ENCODE measurements at places on chromosomes 6 and 20.

DNA sequence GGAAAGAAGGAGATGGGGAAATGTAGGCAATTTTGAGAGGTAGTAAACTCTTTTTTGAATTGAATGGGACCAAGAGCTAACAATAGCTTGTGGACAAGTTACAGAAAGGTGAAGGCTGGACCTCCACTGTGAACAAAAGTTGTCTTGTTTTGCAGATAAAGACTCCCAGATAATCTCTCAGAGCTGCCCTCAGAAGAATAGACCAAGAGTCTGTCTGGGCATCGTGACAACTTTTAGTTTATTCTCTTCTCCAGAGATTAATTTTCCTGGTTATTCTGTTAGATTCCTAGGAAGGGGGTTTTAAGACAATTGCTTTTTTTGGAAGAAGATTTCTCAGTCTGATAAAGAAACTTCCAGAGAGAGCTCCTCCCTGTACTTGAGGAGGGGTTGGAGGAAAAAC, 161.9 kb downstream of the COL19A1 start:
- DNase-seq = no peak

DNA sequence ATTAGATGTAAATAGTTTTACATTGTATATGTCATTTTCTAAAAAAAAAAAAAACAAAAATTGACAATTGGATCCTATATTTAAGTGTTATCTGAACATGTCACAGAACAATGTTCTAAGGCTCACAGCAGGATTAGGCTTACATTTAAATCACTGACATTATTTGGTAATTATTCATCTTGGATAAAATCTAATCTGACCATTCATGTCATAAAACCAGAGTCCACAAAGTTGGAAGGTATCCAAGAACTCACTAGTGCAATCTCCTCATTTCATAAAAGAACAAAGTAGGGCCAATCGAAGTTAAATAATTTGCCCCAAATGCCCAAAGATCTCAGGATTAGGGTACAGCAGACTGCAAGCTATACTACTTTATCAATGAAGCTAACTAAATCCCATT, 73.0 kb downstream of the PDSS2 start:
- DNase-seq = peak; percentile 11

DNA sequence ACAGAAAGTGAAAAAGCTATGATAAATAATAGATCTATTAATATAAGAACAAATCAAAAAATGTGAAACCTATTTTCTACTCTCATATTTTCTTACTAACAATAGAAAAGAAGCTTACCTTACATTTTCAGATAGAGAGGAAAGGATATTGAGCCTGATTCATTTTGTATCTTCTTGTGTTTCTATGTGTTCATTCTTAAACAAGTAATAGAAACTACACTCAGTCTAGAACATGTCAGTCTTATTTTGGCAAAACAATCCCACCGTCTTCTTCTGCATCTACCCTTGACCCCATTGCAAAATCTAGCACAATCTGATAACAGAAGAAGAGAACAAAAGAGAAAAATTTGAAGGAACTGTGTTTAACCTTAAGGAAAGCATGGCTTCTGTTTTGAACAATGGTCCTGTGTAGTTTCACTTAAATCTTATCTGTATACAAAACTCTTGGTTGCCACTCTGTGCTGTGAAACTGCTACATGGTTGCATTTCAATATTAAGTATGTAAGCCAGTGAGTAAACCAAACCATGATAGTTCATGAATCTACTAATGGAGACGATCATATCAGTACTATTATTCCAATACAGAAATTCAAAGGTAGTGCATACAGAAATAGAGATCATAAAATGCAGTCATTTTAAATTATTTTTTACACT, 69.5 kb upstream of the LGSN start:
- no peak for DNase-seq

- no peak for DNase-seq
These were observed 105.1 kb downstream of the EDN3 start for GRCh38 chr20:59405226-59406200.

DNA sequence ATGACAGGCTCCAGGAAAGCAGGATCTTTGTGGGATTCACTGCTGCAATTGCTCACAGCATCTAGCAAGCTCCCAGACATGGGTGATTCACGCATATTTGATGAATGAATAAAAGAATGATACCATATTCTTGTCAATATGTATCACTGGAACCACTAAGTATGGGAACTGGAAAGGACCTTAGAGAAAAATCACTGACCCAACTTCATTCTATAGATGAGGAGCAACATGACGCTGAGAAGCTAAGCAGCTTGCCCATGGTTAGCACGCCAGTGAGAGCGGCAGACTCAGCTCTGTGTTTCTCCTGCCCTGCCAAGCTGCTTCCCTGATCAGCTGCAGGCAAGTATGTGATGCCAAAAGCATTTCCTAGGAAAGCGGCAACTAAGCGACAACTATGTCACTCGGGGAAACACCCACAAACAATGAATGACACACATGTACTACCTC, 66.8 kb downstream of the PPP1R3G start:
- peak; percentile 30 for DNase-seq

- no peak for DNase-seq
These were observed 90.0 kb downstream of the PERP start for GRCh38 chr6:138017166-138017757.

GRCh38 chr6:87700397-87701343, 1.4 kb downstream of the AKIRIN2 start:
- DNase-seq = no peak

GRCh38 chr20:40255365-40255764, 433.7 kb downstream of the MAFB start:
- no peak for DNase-seq

GRCh38 chr6:125102891-125103290, 50.7 kb upstream of the TPD52L1 start:
- peak; percentile 92 for DNase-seq

- DNase-seq = no peak
These were observed 11.7 kb downstream of the HCK start for GRCh38 chr20:32063695-32064094.

DNA sequence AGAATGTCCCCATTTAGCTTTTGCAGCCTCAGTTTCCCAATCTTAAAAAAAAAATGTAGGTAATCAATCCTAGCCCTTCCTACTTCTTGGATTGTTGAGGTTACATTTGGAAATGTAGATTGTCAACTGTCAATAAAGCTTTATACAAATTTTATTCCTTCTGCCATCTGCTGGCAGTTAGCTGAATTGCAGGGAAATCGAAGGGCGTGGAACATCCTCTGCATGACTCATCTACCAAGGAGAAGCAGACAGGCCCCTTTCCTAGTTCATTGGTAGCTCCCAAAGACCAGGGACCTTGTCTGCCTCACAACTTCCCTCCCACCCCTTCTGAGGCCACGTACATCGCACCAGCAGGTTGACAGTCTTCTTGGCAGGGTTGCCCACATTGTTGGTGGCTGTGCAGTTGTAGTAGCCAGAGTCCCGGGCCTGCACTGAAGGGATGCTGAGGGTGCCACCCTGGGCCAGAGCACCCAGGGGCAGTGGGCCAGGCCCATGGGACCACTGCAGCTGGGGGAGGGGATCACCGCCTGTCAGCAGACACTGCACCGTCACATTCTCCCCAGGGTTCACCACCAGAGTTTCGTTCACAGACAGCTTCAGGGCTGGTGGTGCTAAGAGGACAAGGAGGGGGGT, 43.6 kb downstream of the MDGA1 start:
- peak; percentile 71 for DNase-seq

GRCh38 chr6:28981431-28981832, 23.7 kb downstream of the ZNF311 start:
- DNase-seq = peak; percentile 62

DNA sequence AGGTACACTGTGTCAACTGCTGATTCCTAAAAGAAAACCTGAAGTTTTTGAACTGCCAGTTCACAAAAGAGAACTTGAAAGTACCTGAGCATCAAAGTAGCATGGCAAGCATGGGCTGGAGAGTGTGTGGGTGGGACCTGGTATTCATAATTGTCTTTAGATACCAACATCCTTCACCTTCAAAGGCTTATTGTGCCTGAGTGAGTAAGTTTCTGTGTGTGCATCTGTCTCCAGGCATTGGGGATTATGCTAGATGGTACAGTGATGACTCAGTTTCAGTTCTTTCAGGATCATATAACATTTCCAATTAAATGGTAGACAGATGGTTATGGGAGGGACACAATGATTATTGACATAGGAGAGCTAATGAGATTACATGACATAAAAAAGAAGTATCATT, 238.5 kb downstream of the ZFAND3 start:
- DNase-seq = peak; percentile 12

DNA sequence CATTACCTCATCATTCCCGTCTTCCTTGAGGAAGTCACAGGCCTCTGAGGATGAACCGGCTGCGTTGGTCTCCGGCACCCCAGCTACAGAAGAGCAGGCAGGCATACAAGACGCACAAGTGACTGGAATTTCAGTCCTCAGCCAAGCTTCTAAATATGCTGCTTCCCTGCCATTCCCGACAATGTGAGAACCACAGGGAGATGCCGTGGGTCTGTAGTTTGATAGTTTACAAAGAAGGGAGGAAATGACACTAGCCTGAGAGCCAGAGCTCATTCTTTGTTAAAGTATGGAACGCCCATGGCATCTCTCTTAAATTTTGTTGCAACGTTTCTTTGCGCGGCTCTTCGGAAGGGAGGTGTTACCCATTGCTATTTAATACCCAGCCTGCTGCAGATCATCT, 25.7 kb downstream of the HEBP2 start:
- no peak for DNase-seq

- DNase-seq = no peak
These were observed 100.6 kb downstream of the DCDC2 start for GRCh38 chr6:24257282-24257681.

DNA sequence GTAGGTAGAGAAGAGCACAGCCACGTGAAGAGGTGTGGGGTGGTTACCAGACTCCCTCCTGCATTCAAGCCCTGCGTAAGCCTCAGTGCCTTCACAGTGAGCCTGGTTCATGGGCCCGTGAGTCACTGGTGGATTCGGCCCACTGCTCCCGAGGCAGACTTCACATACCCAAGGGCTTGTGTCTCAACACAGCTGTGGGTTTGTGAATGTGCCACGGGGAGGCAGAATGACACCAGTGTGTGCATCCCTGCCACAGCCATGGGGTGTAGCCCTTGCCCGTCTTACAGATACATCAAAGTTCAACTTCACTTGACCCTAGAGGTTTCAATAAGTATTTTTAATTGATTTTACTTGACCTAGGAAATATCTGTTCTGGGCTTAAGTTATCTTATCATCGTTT, 108.5 kb downstream of the MAP3K4 start:
- no peak for DNase-seq
